ENCODE measurements at places on chromosomes 5 and 9.

DNA sequence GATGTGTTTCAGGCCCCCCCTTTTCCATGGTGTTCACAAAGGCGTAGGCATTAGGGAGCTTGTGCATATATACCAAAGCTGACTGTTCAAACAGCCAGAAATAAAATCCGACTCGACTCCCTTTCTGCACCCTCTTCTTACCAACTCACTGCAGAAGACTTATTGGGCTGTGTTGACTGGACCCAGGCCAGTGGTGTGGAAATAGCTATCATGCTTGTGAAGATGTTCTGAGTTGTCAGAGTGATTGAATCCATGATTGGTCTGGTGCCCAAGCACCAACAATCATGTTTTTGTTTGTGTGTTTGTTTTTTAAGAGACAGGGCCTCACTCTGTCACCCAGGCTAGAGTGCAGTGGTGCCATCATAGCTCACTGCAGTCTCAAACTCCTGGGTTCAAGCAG is 21.6 kb downstream of the TJP2 start:
- DNase-seq = no peak

DNA sequence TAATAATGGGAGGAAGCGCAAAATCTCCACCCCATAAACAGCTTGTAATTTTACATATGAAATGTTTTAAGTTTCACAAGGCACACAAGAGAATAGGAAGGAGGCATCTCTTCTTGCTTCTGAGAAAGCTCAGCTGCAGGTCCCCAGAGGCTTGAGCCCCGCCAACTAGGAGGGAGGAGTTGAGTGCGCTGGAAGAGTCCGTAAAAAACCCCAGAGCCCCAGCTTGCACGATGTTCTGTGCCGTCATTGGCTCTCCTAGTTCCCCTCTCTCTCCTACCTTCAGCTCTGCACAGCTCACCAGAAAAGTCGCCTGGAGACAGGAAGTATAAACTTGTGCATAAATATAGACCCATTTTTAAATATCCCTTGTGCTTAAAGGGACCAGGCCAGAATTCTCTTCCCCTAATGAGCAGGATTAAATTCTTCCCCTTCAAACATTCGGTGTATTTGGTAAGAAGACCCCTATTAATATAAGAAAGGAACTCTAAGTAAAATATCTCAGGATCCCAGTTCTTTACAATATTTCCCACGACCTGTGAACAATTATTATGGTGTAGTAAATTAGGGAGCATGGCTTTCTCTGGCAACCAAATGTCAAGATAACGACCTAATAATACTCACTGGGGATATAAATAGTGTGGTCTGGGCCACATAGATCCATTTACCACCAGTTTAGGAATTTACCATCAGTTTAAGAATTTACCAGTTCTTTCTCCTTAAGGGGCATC is 13.7 kb downstream of the GLRX start:
- peak; percentile 72 for DNase-seq

- no peak for DNase-seq
These were observed 131.5 kb upstream of the NFIL3 start for GRCh38 chr9:91555132-91555531.

DNA sequence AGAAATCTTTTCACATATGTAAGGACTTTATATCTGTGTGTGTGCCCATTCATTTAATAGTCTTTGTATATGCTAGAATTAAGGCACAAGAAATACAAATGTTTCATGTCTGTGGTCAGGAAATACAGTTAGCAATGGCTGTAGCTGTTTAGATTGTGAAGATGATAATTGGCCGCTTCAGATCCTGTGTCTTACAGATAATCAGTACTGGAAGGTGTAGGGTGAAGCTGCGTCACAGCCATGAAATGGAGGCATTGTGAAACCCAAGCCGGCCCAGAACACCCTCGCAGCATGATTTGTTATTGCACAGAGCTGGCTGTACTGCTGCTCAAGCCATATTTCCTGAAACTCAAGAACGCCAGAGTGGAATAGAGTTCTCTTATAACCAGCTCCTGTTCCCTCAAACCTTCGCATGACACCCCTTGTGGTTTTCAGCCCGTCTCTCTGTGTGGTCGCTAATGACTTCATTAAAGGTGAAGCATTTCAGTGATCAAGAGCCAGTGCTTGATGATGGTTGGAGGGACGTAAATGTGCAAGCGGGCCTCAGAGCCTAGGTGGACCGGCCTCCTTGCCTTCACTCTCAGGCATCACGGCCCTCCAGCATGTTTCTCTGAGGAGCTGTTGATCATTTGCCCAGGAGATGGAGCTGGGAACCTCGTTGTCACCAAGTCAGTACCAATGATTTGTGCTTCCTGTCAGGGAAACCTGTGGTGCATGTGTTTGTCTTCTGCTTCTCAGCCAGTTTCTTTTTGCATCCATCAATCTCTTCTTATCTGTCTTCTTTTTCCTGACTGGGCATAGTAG is 80.1 kb downstream of the F2RL2 start:
- peak; percentile 68 for DNase-seq

DNA sequence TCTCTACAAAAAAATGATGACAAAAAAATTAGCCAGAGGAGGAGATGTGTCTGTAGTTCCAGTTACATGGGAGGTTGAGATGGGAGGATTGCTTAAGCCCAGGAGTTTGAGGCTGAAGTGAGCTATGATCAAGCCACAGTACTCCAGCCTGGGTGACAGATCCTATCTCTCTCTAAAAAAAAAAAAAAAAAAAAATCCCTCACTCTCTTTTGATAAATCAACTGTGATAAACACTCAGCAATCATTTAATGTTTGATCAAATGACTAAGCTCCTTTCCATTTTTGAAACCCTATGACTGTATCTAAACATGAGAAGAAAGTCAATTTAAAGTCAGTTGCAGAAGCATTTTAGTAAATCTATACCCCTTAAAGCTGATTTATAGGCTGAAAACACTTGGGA is 112.1 kb upstream of the IL6ST start:
- DNase-seq = no peak

DNA sequence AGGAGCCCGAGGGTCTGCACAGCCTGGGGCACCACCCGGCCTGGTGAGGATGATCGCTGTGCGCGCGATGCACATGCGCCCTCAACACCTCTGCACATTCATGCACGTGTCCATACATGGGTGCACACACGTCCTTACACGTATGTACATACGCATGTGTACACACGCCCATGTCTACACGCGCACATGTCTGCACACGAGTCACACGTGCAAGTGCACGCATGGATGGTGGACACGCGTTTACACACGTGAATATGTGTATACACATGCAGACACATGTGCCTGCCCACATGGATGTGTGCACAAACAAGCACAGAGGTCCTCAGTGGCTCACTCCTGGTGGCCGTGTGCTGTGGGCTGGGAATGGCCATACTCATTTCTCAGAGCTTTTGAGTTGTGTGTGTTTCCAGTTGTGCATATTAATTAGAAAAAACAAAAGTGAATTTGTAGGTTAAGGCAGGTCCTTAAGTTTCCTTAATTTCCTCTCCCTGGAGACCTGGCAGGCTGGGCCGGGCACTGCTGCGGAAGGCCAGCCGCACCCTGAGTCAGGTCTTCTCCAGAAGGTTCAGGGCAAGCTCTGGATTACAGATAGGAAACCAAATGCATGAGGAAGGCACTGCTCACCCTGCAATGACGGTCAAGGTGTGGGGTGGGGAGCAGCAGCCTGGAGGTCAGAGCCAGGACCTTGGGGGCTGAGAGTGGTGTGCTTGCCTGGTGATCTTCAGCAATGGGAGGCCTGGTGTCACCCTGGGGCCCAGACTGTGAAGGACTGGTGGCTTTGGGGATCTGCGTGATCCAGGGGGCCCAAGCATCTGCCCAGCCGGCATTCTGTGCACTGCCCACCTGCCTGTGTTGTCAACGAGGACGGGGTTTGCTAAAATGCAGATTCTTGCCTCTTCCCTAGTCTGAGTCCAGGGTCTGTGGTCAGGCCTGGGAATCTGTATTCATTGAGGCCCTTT is 1.3 kb upstream of the RNU6ATAC start:
- DNase-seq = peak; percentile 50

- DNase-seq = no peak
These were observed 320.1 kb downstream of the MTRR start for GRCh38 chr5:8188874-8189565.

DNA sequence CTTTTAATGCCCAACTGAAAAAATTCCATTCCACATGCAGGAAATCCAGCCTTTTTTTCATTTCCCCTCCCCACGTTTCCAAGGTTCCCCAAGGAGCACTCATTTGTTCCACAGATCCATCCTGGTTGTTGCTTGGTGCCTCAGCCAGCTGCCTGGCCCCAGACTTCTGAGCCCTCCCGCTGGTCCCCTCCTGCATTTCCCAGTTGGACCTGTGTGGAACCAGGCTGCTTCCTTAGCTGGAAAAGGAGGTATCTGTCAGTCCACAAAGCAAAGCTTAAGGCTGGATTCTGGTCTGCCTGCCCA is 44.8 kb downstream of the ANGPTL2 start:
- DNase-seq = no peak

DNA sequence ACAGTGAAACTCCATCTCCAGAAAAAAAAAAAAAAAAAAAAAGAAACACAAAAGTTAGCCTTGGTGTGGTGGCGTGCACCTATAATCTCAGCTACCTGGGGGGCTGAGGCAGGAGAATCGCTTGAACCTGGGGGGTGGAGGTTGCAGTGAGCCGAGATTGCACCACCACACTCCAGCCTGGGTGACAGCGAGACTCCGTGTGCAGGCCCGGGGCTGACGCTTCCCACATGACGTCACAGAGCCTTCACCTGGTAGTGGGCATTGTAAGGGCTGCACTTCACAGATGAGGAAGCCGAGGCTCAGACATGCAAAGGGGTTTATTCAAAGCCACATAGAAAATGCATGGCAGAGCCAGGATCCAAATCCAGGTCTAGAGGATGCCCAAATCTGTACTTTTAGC is 114.2 kb downstream of the GAPVD1 start:
- no peak for DNase-seq

GRCh38 chr5:159313197-159313596 is 17.1 kb downstream of the IL12B start:
- DNase-seq = no peak

GRCh38 chr9:125932012-125932411 is 184.8 kb downstream of the PBX3 start:
- DNase-seq = no peak

DNA sequence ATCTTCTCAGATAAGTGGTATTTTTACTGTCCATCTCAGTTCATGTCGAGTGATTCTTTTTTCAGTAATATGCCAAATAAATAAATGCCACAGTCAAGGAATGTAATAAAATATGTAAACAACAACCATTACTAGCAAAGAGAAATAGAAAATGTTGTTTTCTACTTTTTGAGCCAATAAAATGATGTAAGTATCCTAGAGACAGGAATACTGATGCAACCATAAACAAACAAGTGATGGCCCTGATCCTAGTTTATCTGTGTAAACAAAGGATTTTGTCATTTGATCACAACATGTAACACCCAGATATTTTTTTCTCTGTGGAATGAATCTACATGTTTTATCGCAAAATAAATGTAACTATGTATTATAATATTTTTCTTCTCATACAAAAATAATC is 1852.8 kb downstream of the EFNA5 start:
- DNase-seq = no peak

GRCh38 chr9:127181595-127182190 is 59.3 kb upstream of the ANGPTL2 start:
- DNase-seq = no peak

- no peak for DNase-seq
These were observed 21.0 kb downstream of the OSTF1 start for GRCh38 chr9:75109210-75109839.

- peak; percentile 30 for DNase-seq
These were observed 40.1 kb downstream of the PRRT1B start for GRCh38 chr9:131585375-131585774.

DNA sequence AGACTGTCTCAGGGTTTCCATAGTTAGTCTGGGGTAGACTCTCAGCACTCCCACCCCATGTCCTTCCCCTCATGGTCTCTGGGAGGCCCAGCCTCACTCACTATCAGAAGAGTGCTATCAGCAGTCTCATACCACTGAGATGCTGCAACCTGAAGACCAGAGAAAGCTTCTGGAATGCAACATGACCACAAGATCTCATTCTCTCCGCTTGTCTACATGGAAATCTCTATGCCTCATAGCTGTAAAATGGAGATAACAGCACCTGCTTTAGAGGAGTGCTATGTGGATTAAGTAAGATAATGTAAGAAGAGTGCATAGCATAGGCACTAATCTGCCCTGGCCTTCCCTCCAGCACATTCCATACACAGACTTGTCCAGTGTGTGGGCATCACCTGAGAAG is 47.0 kb upstream of the ZNF169 start:
- no peak for DNase-seq

DNA sequence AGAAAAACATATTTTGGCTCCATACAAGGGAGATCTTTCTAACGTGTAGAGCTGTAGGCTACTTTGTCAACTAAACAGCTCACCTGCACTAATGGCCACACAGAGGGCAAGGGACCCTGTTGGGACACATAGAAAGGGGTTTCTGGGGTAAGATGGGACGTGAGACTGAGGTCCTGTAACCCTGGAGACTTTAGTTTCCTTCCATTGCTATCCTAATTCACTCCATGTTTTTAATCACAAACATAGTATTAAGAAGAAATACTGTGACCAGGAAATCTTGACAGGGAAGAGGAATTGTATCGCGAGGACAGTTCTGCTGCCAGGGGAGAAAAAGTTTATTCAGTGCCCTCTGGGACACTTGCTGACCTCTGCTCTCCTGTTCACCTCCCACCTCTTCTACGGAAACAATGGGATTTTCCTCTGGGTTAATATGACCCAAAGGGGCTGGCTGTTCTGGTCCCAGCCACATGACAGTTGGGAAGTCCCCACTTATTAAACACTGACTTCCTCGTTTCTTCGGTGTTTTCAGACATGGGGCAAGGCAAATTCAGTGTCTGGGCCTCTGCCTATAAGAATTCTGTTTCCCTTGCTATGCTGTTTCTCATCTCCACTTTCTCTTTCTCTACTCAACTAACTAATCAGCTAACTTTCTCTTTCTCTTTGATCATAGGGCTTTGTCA is 106.9 kb upstream of the SEMA6A start:
- no peak for DNase-seq

GRCh38 chr9:125547368-125547767 is 159.6 kb downstream of the MAPKAP1 start:
- DNase-seq = no peak

- DNase-seq = no peak
These were observed 446.6 kb upstream of the GRIA1 start for GRCh38 chr5:153043886-153044285.

DNA sequence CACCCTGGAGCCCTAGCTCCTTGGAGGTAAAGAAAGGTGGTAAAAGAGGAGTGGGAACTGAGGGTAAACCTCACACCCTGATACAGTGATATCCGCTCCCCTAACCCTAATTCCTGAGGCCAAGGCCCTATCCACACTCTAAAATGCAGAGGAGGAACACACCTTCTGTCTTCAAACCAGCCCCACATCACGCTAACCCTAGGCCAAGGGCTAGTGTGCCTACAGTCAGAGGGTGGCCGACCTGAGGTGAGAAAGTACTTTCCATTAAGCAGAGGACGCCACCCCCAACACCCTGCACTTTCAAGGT is 590 bp downstream of the HDAC3 start:
- no peak for DNase-seq

GRCh38 chr9:15755660-15756059 is 202.8 kb downstream of the CCDC171 start:
- DNase-seq = no peak

- DNase-seq = peak; percentile 50
These were observed 5.9 kb downstream of the PDLIM7 start for GRCh38 chr5:177491429-177491945.

- DNase-seq = no peak
These were observed 93.6 kb downstream of the PAX5 start for GRCh38 chr9:36940500-36940853.

- no peak for DNase-seq
These were observed 2.1 kb downstream of the ARHGEF37 start for GRCh38 chr5:149583394-149583793.

Measured in stimulated activated CD4-positive, alpha-beta T cell treated with anti-CD3 and anti-CD28 coated beads, Interleukin-2, amount 100 ng/mL, for 24 hours (primary cell).